Prostate gland (tissue), 2 donors: ENCODE measurements at places on chromosomes 12 and 14. TPM values are rescaled to one million over a fixed set of nuclear protein-coding genes. Genes with fewer than 3 reads are reported as not detected.

DNA sequence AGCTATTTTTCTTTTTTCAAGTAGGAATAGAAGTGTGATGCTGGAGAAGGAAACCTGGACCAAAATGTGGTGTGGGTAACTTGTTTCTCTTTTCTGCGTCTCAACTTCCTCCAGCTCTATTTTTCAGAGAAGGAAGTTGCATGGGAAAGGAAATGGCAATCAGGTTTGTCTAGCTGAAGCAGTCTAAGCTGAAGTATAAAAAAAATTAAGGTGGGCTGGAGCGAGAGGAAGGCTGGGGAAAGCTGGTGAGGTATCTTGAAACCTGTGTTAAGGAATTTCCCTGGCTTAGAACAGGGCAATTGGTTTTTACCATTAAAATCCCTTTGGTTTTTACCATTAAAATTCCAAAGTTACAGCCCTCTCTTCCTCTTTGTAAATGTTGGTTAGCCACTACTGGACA is 34.2 kb upstream of the NINJ2 start:
- no peaks in the 10 kb centered on the region for H3K4me1 ChIP-seq
- no peak for DNase-seq
- no peaks in the 10 kb centered on the region for H3K36me3 ChIP-seq
- H3K4me3 ChIP-seq: no peak overlapping the region
- no peaks in the 10 kb centered on the region for H3K27me3 ChIP-seq

Gene MIP
- not detected for total RNA-seq

DNA sequence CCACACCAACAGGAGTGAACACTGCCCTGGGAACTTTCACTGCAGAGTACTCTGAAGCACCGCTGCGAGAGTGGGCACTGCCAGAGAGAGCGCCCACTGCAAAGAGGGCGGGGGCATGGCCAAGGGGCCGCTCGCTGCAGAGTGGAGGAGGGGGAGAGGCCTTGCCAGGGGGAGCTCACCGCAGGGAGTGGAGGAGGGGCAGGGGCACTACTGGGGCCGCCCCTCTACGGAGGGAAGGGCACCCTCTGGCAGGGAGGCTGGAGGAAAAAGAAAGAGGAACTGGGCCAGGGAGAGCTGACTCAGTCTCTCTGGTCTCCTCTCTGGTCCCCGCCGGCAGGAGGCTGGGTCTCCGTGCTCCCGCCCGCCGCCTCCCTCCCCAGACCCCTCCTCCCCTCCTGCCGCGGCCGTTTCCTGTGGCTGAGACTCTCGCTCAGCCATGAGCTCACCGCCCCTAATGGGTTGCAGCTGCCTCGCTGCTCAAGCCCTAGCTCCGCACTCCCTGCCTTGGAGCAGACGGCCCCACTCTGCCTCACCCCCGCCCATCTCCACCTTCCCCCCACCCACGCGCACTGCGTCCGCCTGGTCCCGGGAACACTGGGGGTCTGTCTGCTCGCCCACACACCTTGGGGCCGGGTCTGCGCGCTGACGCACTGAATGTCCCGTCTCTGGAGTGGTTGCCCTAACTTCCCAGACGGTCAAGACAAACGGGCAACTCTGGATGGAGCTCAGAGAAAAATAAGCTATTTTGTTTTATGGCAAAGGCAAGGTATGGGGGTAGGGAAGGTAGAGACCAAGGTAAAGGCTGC is 1.3 kb downstream of the ARHGEF40 start:
- H3K27ac ChIP-seq: peak overlapping the region; percentile 77
- H3K27me3 ChIP-seq: no peaks in the 10 kb centered on the region
- peaks cover 15% of the 10 kb centered on the region for H3K4me1 ChIP-seq
- no peaks in the 10 kb centered on the region for H3K36me3 ChIP-seq
- DNase-seq: peak; percentile 48

- no peak overlapping the region for H3K27ac ChIP-seq
- H3K4me3 ChIP-seq: no peak overlapping the region
- no peaks in the 10 kb centered on the region for H3K36me3 ChIP-seq
- H3K4me1 ChIP-seq: no peaks in the 10 kb centered on the region
- no peaks in the 10 kb centered on the region for H3K27me3 ChIP-seq
- no peak for DNase-seq
Observed at GRCh38 chr12:94211021-94211420, 62.6 kb downstream of the PLXNC1 start.

DNA sequence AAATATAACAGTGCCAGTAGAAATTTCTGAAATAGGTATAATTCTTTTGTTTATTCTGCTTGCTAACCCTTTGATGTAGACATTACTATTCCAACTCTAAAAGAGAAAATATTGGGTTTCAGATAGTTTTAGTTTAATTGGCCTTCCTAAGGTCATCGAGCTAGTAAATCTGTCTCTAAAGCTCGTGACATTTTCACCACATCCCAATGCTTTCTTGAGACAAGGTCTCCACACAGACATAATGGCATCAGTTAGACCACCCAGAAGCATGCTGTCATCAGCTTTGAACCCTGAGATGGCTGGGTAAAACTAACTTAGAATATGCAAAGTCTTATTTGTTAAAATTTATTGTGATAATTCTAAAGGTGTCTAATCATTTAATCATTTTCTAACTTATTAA is 52.0 kb downstream of the PIK3C2G start:
- no peak for DNase-seq
- H3K4me1 ChIP-seq: no peaks in the 10 kb centered on the region
- H3K27ac ChIP-seq: no peak overlapping the region
- H3K36me3 ChIP-seq: no peaks in the 10 kb centered on the region

Gene TMEM117
- total RNA-seq: 26.5 TPM

DNA sequence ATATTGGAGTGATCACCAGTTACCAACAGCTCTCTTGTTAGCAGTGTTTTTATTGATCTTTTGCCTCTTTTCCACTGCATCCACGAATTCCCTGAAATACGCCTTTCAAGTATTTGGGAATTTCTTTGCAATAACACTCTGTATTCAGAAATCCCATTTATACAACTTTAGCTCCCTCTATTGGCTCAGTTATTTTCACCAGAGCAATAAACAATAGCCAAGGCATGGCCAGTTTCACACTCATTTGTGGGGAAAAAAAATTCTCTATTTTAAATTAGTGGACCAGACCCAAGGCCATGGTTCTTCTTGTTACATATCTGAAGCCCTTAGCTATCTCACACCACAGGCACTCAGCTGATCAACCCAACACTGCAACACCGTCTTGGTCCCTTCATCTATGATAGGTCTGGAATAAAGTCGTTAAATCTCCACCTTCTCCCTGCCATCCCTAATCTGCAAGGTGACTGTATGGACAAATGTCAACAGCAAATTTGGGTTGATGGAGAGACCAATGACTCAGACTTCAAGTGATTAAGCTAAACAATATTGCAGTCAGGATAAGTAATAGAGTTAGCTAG is 92.4 kb upstream of the TMEM260 start:
- H3K4me1 ChIP-seq: no peaks in the 10 kb centered on the region
- DNase-seq: no peak
- H3K27me3 ChIP-seq: no peaks in the 10 kb centered on the region
- no peak overlapping the region for H3K27ac ChIP-seq

Gene LUM
- total RNA-seq: 56.1 TPM

DNA sequence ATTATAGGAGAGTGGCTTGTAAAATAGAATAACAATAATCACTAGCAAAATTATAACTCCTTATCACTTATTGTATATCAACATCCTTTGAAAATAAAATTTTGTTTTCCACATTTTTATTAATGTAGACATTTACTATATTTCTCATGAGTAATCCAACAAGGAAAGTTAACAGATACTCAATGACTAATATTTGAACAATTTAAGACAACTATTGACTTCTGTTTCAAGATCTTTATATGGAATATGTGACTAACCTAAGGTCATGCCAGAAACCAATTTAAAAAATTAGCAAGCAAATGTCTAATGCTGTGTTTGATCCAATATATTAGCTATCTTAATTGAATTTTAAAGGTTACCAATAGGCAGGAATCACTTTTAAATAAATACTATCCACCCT is 638.5 kb upstream of the FLRT2 start:
- no peaks in the 10 kb centered on the region for H3K36me3 ChIP-seq
- no peaks in the 10 kb centered on the region for H3K4me1 ChIP-seq
- H3K27me3 ChIP-seq: no peaks in the 10 kb centered on the region

Gene SSPN
- total RNA-seq: 29.5 TPM

GRCh38 chr14:24959791-24960331 is 90.1 kb downstream of the STXBP6 start:
- no peaks in the 10 kb centered on the region for H3K4me1 ChIP-seq
- H3K27me3 ChIP-seq: no peaks in the 10 kb centered on the region
- no peak for DNase-seq
- no peak overlapping the region for H3K4me3 ChIP-seq
- H3K36me3 ChIP-seq: no peaks in the 10 kb centered on the region
- H3K27ac ChIP-seq: peak overlapping the region; percentile 46

GRCh38 chr12:111686574-111687105 is 787 bp downstream of the ACAD10 start:
- H3K36me3 ChIP-seq: no peaks in the 10 kb centered on the region
- no peaks in the 10 kb centered on the region for H3K27me3 ChIP-seq
- H3K27ac ChIP-seq: peak overlapping the region; percentile 83
- DNase-seq: no peak
- peak overlapping the region; percentile 97 for H3K4me3 ChIP-seq

GRCh38 chr12:49021292-49021915 is 2.8 kb upstream of the PRKAG1 start:
- H3K27ac ChIP-seq: no peak overlapping the region
- DNase-seq: no peak
- H3K4me3 ChIP-seq: no peak overlapping the region
- no peaks in the 10 kb centered on the region for H3K27me3 ChIP-seq
- H3K36me3 ChIP-seq: peaks cover 5% of the 10 kb centered on the region
- H3K4me1 ChIP-seq: peaks cover 3% of the 10 kb centered on the region

GRCh38 chr14:94139421-94139820 is 10.0 kb upstream of the IFI27L2 start:
- H3K27ac ChIP-seq: no peak overlapping the region
- no peak overlapping the region for H3K4me3 ChIP-seq
- H3K4me1 ChIP-seq: no peaks in the 10 kb centered on the region
- H3K36me3 ChIP-seq: no peaks in the 10 kb centered on the region
- DNase-seq: no peak

DNA sequence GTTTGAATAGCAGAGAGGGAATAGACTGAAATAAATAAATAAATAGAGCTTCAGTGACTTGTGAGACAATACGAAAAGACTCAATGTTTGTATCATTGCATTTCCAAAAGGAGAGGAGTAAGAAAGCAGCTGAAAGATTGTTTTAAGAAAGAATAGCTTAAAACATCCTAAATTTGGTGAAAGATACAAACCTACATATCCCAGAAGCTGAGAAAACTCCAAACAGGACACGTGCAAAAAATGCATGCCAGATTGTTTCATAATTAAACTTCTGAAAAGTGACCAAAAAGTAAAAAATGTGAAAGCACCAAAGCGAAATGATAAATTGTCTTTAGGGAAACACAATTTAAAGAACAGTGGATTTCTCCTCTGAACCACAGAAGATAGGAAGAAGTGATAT is 711.0 kb downstream of the AACS start:
- DNase-seq: no peak
- no peaks in the 10 kb centered on the region for H3K36me3 ChIP-seq
- no peak overlapping the region for H3K4me3 ChIP-seq
- H3K27me3 ChIP-seq: no peaks in the 10 kb centered on the region

Gene ZDHHC17
- 34.6 TPM for total RNA-seq

DNA sequence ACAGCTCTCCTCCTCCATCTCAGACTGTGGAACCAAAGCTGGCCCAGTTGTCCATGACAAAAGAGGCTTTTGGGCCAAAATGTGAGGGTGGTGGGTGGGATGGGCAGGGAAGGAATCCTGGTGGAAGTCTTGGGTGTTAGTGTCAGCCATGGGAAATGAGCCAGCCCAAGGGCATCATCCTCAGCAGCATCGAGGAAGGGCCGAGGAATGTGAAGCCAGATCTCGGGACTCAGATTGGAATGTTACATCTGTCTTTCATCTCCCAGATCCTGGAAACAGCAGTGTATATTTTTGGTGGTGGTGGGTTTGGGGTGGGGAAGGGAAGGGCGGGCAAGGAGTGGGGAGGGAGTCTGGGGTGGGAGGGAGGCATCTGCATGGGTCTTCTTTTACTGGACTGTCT is 11.8 kb upstream of the TAMALIN start:
- no peaks in the 10 kb centered on the region for H3K4me1 ChIP-seq
- no peak overlapping the region for H3K4me3 ChIP-seq

DNA sequence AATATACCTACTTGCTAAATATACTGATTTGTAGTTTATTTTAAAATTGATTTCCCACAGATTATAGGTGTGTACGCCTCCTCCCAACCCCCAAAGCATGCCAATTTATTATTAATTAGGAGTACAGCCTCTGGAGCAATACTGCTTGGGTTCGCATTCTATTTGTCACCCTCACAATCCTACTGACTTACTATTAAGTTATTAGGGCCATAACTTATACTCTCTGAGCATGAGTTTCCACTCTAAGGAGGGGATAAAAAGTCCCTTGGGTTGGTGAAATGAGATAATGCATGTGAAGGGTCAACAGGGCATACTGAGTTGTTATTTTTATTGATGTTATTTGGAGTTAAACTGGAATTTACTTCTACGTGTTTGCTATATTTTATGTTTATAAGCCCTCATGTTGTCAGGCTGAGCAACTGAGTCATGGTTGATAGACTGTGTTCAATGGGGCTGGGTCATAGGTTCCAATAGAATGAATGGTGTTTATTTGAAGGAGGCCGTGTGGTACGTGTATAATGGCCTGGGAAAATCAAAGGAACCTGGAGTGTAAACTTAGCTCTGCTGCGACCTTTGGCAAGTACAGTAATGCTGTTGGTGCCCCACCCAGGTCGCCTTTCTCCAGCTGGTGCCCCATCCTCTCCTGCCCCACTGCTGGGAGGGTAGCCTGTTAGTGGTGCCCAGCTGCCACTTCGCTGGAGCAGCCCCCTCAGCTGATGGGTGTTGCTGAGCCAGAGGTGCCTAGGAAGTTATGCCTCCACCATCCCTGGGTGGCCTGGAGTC is 99.3 kb upstream of the PTPRB start:
- no peak for DNase-seq
- H3K4me3 ChIP-seq: no peak overlapping the region
- H3K27ac ChIP-seq: no peak overlapping the region
- no peaks in the 10 kb centered on the region for H3K36me3 ChIP-seq

DNA sequence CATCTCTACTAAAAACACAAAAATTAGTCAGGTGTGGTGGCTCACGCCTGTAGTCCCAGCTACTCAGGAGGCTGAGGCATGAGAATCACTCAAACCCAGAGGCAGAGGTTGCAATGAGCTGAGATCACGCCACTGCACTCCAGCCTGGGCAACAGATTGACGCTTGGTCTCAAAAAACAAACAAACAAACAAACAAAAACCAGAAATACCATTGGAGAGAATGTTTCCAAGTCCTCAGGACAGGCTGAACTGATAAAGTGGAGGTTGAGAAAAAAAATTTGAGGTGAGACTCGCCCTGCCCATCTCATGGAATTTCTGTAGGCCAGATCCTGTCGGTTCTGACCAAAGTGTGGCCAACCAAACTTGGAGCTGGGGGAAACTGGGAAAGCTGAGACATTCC is 30.6 kb upstream of the NFYB start:
- H3K4me3 ChIP-seq: no peak overlapping the region
- no peak overlapping the region for H3K27ac ChIP-seq
- H3K36me3 ChIP-seq: no peaks in the 10 kb centered on the region
- H3K4me1 ChIP-seq: no peaks in the 10 kb centered on the region

GRCh38 chr12:49825971-49826421 is 2.2 kb downstream of the NCKAP5L start:
- H3K27ac ChIP-seq: peak overlapping the region; percentile 51
- H3K36me3 ChIP-seq: no peaks in the 10 kb centered on the region
- no peaks in the 10 kb centered on the region for H3K4me1 ChIP-seq

Gene EXD2
- total RNA-seq: 25.3 TPM

Gene TAS2R8
- total RNA-seq: not detected

Gene EXOC3L4
- total RNA-seq: 2.0 TPM

Gene KRT78
- not detected for total RNA-seq

- H3K36me3 ChIP-seq: no peaks in the 10 kb centered on the region
- H3K27me3 ChIP-seq: no peaks in the 10 kb centered on the region
- H3K27ac ChIP-seq: no peak overlapping the region
- H3K4me1 ChIP-seq: peaks cover 6% of the 10 kb centered on the region
- peak; percentile 88 for DNase-seq
Observed at GRCh38 chr14:29637411-29637810, 290.2 kb downstream of the PRKD1 start.
